ENCODE measurements at places on chromosomes 1 and 21.
A peak's percentile ranks its signal among the peaks of the same experiment; 100 is the strongest.

DNA sequence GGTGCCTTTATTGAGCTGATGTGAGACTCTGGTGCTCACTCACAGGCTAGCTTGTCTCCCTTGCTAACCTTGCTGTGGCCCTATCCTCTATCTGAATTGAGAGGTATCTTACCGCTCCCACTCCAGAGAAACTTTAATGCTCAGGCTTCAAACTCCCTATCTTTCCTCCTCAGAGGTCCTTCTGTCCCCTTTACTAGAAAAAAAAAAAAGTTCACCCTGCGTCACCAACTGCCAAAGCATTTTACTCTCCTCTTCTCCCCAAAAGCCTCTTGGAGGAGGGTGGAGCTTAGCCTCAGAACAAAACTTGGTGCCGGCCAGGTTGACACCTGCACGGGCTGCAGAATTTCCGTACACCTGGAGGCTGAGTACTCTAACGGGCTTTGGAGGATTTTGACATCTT is 55.1 kb downstream of the ATP2B4 start:
- DNase-seq, result no peak

- DNase-seq, result no peak
Measured at GRCh38 chr1:29081201-29081600, 42.5 kb downstream of the TMEM200B start.

GRCh38 chr1:68121536-68121935 is 71.1 kb upstream of the DIRAS3 start:
- no peak for DNase-seq

- peak; percentile 85 for DNase-seq
Measured at GRCh38 chr1:153922076-153922971, 448 bp downstream of the GATAD2B start.

- no peak for DNase-seq
Measured at GRCh38 chr1:202908998-202909397, 18.0 kb downstream of the KLHL12 start.

DNA sequence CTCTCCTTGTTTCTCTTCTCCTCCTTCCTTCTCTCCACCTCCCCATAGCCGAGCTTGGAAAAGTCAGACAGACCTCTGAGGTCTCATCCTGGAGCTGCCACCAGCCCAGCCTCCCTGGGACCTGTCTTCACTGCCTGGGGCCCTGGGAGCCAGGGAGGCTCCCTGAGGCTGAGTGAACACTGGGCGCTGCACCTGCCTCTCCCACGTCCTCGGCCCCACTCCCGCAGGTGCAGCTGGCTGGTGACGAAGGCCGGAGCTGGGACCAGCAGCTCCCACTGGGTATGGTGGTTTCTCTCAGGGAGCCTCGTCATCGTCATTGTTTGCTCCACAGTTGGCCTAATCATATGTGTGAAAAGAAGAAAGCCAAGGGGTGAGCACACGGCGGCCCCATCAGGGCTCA is 5.3 kb downstream of the TNFRSF14 start:
- DNase-seq, result peak; percentile 36

- no peak for DNase-seq
Measured at GRCh38 chr1:5904551-5904950, 87.7 kb downstream of the NPHP4 start.

GRCh38 chr21:15199414-15200383 is 134.9 kb upstream of the NRIP1 start:
- peak; percentile 25 for DNase-seq

DNA sequence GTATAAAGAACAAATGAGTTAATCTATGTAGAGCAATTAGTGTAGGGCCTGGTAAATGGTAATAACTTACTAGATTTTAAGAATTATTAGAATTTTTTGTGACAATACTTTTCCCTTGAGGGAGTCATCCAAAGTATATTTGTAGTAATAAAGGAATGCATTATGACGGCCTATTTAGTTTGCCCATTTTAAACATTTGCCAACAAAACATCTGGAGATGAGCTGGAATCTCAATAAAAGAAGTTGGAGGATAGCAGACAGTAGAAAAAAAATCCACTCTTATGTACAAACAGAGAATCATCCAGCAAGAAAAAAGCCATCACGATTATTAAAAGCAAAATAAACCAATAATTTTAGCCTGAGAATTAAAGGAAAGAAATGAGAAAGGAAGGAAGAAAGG is 567.3 kb upstream of the ADAMTS5 start:
- DNase-seq, result no peak

DNA sequence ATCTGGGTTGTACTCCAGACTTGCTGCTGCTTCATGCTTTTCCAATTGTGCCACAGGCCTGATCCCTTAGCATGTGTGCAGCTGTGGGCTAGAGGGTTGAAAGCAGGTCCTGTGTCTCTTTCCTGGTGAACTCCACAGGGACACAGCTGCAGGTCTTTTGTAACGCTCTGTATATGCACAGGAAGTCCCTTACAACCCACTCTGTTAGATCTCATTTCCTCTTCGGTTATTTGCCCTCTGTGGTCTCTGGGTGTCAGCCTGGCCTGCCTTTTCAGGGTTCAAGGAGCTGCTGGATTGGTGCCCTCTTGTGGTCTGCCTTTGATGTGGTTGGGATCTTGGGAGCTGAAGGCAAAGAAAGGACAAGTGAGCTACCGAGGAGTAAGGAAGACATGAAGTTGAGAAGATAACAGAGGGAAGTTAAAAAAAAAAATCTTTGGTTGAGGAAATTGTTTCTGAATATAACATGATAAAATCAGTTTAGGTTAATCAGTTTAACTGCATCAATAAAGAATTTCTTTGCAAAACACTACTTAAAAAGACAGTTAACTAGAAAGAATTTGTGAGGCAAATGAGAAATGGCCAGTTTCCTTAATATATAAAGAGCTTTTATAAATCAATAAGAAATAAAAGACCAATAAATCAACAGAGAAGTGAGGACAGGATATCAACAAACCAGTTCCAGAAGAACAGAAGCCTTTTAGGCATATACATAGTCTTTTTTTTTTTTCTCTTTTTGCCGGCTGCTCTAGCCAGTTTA is 44.1 kb downstream of the UCK2 start:
- DNase-seq, result peak; percentile 44

- DNase-seq, result no peak
Measured at GRCh38 chr1:234675006-234675405, 65.0 kb upstream of the IRF2BP2 start.

DNA sequence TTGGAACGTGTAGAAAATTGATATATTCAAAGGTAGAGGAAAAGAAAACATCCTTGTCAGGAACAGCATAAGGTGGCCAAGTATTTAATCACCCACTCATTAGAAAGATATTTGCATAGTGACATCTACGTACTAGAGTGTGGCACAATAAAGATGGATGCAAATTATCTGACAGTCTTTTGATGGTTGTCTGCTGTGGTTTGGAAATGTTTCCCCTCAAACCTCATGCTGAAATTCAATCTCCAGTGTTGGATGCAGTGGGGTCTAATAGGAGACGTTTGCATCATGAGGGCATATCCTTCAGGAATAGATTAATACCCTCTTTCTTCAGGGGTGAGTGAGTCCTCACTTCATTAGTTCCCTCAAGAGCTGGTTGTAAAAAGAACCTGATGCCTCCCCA is 34.1 kb upstream of the RUNX1 start:
- no peak for DNase-seq

DNA sequence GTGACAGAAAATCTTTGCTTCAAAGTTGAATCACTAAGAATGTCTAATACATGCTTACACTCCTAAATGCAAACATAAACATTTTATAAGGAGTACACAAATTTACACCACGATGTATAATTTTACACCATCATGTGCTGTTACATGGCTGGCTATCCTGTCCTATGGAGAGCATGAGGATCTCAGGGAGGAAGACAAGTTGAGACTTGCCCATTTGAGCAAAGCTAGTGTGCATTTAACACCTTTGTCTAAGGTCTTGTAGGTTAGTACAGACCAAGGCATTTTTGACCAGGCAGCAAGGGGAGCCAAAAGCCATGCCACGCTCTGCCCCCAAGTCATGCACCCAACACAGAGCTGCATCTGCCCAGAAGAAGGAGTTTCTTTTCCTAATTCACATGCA is 14.5 kb upstream of the COG2 start:
- DNase-seq, result peak; percentile 41

DNA sequence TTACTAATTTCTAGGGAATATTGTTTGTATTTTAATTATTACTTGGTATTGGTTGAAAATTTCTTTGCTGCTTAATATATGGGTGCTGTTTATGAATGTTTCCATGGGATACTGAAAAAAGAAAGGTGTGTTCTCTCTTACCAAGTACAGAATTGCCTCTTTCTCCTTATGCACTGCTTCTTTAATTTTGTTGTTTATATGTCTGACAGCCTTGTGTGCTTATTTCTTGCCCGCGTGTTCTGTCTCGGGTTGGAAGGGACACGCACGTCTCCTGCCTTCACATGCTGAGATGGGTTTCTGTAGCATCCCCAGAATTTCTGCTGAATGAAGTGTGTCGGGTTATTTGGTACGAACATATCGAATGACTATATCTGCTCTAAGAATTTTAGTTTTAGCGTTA is 51.1 kb downstream of the AGPAT3 start:
- DNase-seq, result no peak

- no peak for DNase-seq
Measured at GRCh38 chr21:37228003-37228400, 39.1 kb downstream of the VPS26C start.

DNA sequence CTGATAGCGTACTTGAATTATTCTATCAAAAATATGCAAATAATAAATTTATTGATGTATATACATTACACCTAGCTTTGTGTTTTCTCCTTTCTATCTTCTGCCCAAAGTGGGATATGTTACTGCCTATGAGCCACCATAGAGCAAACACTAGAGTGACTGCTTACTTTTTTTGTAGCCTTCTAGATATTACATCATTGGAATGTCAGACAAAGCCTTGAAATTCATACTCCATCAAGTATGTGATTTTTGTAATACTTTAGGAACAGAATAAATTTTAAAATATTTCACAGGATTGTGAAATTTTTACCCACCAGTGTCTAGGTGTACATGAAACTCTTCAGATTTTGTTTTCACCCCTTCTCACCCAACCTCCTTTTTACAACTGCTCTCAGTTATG is 787.6 kb downstream of the USP25 start:
- no peak for DNase-seq

DNA sequence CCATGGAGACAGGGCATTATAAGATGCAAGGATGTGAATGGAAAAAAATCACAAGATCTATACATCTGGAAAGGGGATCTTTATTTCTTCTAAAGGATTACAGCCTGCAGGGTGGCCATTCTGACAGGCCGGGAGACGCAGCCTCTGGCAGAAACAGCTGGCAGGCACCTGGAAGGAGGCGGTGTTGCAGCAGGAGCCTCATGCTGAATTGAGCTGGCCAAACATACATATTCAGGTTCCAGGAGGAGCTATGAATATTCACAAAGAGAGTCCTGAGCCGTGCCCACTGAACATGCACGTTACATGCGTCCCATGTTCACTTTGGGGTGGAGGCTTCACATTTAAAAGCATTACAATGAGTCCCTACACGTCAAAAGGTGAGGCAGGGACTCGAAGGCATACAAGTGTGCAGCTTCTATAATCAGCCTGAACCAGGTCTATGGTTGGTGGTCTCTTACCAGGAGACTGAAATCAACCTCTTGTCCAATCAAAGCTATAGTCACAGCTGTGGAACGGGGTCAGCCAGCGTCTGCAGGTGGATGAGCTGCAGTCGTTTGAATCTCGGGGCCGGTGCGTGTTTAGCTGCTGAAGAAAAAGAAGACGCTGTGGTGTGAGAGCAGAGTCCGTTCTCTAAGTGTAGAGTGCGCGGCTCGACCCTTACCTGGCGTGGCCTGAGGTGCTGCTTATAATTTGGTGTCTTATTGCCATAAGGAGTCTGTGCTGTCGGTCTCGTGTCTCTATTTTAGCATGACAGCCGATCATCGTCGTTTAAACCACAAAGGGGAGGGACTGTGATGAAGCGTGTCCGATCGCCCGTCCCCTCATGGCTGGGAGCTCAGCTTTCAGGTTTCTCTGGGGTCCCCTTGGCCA is 183.0 kb downstream of the ETS2 start:
- peak; percentile 48 for DNase-seq

- no peak for DNase-seq
Measured at GRCh38 chr1:20586953-20587660, 1.8 kb upstream of the CDA start.

GRCh38 chr1:165666152-165666825 is 32.1 kb downstream of the ALDH9A1 start:
- no peak for DNase-seq

GRCh38 chr1:58094221-58094620 is 452.3 kb downstream of the OMA1 start:
- no peak for DNase-seq

GRCh38 chr1:42945164-42945563 is 13.5 kb downstream of the SLC2A1 start:
- DNase-seq, result no peak

GRCh38 chr1:101854271-101854670 is 142.5 kb downstream of the OLFM3 start:
- no peak for DNase-seq

- no peak for DNase-seq
Measured at GRCh38 chr1:185152187-185152767, 4.5 kb downstream of the TRMT1L start.

DNA sequence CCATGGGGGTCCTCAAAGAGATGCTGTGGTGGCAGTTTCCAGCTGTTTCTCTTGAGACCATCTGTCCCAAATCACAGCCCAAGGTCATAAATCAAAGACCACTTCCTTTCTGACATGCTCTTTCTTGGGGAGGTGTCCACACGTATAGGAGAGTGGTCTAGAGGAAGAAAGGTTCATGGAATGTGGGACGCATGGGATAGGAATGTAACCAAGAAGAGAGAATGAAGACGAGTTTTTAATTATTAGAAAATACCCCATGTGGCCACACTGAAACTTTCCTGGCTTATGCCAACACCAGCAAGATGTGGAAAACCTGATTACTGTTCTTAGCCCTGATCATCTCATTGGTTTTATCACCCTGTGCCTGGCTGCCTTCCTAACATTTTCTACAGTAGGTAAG is 124.2 kb upstream of the IFFO2 start:
- DNase-seq, result no peak

All from NCI-H1417 (cell line).